ENCODE measurements at places on chromosomes 3 and 15. TPM values are rescaled to one million over a fixed set of nuclear protein-coding genes. Genes with fewer than 3 reads are reported as not detected.

DNA sequence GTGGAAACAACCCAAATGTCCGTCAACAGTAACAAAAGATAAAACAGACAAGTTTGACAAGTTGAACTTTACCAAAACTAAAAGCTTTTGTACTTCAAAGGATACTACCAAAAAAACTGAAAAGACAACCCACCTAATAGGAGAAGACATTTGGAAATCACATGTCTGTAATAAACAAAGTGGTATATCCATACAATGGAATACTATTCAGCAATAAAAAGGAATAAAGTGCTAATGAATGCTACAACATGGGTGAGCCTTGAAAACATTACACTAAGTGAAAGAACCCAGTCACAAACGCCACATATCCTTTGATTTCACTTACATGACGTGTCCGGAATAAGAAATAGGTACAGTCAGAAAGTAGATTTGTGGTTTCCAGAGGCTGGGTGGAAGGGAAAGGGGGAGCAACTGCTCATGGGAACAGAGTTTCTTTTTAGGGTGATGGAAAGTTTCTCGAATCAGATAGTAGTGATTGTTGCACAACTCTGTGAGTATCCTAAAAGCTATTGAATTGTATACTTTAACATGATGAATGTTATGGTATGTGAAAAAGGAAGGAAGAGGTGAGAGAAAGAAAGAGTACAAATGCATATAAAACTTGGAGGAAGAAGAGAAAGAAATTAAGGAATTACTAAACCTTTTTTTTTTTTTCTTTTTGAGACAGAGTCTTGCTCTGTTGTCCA, 72.7 kb upstream of the ABHD2 start:
- no peak overlapping the region for H3K27ac ChIP-seq
- H3K27me3 ChIP-seq = peaks cover 7% of the 10 kb centered on the region
- no peak for DNase-seq
- peaks cover 17% of the 10 kb centered on the region for H3K4me1 ChIP-seq

The DUOX1 gene
- total RNA-seq = 0.07 TPM

The FOXB1 gene
- total RNA-seq = 0.56 TPM

The TOMM70 gene
- total RNA-seq = 54.0 TPM

DNA sequence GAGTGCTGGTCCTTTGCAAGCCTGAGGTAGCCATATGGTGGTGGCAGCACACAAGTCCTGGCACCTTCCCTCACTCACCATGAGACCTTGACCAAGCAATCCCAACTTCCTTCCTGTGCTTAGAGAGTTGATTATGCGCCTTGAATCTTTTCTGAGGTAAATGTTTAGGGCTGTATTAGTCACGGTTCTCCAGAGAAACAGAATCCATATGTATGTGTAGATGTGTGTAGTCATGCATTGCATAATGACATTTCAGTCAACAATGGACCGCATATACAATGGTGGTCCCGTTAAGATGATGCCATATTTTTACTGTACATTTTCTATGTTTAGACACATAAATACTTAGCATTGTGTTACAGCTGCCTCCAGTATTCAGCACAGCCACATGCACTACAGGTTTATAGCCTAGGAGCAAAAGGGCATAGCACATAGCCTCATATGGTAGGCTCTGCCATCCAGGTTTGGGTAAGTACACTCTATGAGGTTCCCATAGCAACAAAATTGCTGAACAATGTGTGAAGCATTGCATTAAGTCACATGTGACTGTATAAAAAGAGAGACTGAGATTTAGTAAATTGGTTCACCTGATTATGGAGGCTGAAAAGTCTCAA, 20.2 kb upstream of the NUP210 start:
- no peaks in the 10 kb centered on the region for H3K27me3 ChIP-seq
- H3K27ac ChIP-seq = no peak overlapping the region
- H3K4me1 ChIP-seq = no peaks in the 10 kb centered on the region
- no peaks in the 10 kb centered on the region for H3K36me3 ChIP-seq
- H3K4me3 ChIP-seq = no peak overlapping the region

DNA sequence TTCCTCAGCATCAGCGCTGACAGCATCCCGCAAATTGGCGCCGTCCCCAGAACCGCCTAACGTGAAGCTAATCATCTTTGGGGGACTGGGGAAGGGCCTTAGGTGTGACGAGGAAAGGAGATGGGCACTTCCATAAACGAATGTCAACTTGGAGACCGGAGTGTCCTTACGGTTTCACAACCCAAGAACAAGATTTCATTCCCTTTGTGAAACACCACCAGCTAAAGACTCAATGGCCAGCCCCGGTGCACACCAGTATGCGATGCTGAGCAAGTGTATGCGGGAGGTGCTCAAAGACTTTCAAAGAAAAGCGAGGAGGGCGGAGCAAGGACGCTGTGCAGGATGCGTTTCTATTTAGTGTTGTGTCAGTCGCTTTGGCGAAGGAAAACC, 759 bp upstream of the TTBK2 start:
- peak overlapping the region; percentile 96 for H3K4me3 ChIP-seq
- no peaks in the 10 kb centered on the region for H3K36me3 ChIP-seq
- no peaks in the 10 kb centered on the region for H3K27me3 ChIP-seq
- H3K4me1 ChIP-seq = peaks cover 24% of the 10 kb centered on the region
- peak overlapping the region; percentile 96 for H3K27ac ChIP-seq
- DNase-seq = peak; percentile 69
